ENCODE measurements at places on chromosomes 4 and X. TPM values are rescaled to one million over a fixed set of nuclear protein-coding genes. Genes with fewer than 3 reads are reported as not detected.

GRCh38 chrX:30027636-30028035 lies 187.7 kb upstream of the MAGEB2 start:
- H3K4me3 ChIP-seq = no peak overlapping the region
- no peaks in the 10 kb centered on the region for H3K36me3 ChIP-seq
- H3K27me3 ChIP-seq = no peaks in the 10 kb centered on the region
- no peak for DNase-seq
- no peak overlapping the region for H3K27ac ChIP-seq
- H3K4me1 ChIP-seq = no peaks in the 10 kb centered on the region

DNA sequence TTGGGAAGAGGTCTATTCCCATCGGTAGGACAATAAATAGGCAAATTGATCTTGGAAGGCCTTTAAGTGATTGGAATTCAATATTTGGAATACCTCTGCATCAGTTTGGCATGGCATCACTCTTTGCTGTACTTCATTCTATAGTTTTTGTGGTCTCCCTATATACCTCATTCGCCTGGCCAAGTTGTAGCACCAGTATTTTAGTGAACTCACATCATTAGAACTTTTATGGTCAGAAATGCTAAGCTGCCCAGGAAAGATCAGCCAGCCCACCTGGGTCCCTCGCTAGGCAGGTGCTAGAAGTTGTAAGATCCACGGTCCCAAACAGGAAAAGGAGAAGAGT lies 40.3 kb downstream of the ZCCHC13 start:
- no peak overlapping the region for H3K4me3 ChIP-seq
- DNase-seq = no peak
- H3K4me1 ChIP-seq = peaks cover 10% of the 10 kb centered on the region
- no peaks in the 10 kb centered on the region for H3K36me3 ChIP-seq
- H3K27ac ChIP-seq = no peak overlapping the region

DNA sequence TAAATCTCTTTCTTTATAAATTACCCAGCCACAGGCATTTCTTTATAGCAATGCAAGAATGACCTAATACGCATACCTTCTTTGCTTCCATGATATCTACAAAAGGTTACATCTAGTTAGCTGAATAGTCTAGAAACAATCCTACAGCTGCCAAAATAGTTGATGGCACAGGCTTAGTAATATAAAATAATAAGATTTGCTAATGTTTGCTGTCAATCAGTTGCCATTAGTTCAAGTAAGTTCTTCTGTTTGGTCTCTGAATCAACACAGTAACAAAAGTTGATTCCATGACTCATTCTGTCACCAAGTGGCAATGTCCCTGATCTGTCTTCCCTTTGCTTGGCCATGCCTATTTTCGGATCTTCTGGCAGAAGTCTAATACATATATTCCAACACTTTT lies 470.2 kb downstream of the SPRY1 start:
- no peak overlapping the region for H3K4me3 ChIP-seq
- no peaks in the 10 kb centered on the region for H3K4me1 ChIP-seq
- no peaks in the 10 kb centered on the region for H3K27me3 ChIP-seq

- no peaks in the 10 kb centered on the region for H3K27me3 ChIP-seq
- H3K4me3 ChIP-seq = no peak overlapping the region
- peaks cover 4% of the 10 kb centered on the region for H3K4me1 ChIP-seq
- no peak overlapping the region for H3K27ac ChIP-seq
- DNase-seq = no peak
These were observed 37.2 kb downstream of the IDS start for GRCh38 chrX:149467920-149468319.

- H3K27ac ChIP-seq = no peak overlapping the region
- H3K4me3 ChIP-seq = no peak overlapping the region
- peaks cover 10% of the 10 kb centered on the region for H3K36me3 ChIP-seq
These were observed 49.4 kb downstream of the UBA6 start for GRCh38 chr4:67651536-67651935.

GRCh38 chr4:12122316-12122715 lies 693.6 kb upstream of the HS3ST1 start:
- DNase-seq = no peak
- H3K27ac ChIP-seq = no peak overlapping the region

DNA sequence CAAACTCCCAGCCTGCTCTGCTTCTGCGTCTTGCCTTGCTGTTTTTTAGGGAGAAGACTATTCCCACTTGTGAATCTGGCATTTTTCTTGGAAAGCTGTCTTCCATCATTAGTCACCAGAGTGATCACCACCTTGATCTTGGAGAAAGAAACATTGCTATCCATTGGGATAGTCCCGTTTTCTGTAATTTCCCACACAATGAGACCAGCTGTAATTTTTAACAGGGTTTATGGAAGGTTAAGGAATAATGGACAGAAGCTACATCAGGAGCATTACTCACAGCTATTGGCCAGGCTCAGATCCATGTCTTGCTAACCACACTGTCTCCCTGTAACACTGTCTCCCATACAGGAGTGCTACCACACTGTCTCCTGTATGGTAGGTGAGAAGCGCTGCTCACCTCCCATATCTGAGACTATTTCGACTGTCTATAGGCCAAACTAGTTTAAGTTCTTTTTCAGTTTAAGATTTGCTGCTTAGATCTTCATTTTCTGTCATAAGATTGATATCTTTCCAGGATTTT lies 523.0 kb downstream of the SPRY1 start:
- no peak overlapping the region for H3K4me3 ChIP-seq
- peaks cover 6% of the 10 kb centered on the region for H3K4me1 ChIP-seq
- H3K27me3 ChIP-seq = no peaks in the 10 kb centered on the region
- H3K27ac ChIP-seq = no peak overlapping the region
- no peak for DNase-seq

GRCh38 chrX:110159865-110160264 lies 157.0 kb downstream of the TMEM164 start:
- H3K4me1 ChIP-seq = 0 out of 2 replicates have a peak, but pooled peaks cover 5% of the 10 kb centered on the region
- no peaks in the 10 kb centered on the region for H3K36me3 ChIP-seq
- H3K4me3 ChIP-seq = no peak overlapping the region

REST gene
- 32.9 TPM for total RNA-seq
